Esophagus mucosa (tissue), 1 donor: ENCODE measurements at places on chromosomes 7 and 10.

DNA sequence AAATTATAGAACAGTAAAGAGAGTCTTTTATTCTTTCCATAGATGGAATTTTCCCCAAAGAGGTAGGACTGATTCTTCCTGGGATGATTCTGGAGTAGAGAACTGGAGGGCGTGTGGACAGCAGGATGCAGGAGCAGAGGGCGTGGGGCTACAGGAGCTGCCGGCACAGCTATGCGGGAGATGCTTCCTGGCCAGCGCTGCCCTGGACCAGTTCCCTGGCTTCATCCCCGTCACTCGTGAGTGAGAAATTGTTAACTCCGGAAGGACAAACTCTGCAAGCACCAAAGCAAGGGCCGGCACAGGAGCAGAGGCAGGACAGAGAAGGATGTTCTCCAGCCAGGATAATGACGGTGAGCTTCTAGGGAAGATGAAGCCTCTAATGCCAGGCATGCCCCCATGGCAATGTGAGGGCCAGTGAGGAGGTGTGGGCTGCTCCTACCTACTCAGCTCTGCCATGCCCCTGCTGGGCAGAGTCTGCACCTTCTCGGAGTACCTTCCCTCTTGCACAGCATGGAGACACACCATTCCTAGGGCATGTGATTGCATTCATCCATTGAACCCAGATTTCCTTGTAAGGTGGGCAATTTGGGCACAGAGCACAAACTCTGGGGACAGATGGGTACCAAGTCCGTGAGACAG is 760.9 kb upstream of the IGFBP3 start:
- no peak for ATAC-seq

DNA sequence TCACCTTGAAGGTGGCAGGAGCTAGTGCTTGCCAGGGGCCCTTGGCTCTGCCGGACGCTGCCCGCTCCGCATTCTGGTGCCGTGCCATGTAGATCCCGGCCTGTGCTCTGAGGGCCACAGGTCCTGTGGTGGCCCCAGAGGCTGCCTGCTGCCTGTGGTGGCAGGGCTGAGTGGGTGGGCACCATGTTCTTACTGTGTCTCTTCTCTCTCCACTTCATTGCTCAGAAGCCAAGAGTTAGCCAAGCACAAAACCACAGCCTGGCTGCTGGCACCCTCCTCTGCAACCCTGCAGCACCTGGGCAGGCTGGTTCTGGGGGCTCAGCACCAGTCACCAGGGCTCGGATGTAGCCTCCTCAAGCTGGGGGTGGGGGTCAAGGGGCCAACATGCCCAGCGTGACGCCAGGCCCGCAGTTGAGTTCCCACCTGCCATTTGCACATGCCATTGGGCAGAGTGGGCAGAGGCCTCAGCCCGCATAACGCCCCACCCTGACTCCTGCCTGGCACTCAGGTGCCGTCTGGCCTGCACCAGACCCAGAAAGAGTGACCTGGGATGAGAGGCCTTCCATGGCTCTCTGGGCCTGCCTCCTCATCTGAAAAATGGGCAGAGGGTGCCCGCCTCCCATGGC is 16.3 kb downstream of the ZMIZ1 start:
- ATAC-seq = no peak

DNA sequence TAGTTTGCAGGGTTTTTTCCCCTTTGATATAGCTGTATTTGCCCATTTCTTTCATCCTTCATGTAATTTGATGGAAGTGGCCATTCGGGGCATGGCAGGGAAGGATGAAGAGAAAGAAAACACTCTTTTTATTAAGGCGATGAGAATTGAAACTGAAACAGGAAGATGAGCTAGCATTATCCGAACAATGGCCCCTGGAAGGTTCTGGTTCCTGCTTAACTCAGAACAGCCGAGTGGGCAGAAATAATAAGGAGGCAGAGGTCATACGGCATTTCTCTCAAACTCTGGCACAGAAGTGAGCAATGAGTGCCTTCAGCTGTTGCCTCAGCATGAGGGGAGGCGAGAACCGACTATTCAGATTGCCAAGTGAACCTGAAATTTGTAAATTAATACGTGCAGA is 113.2 kb upstream of the MYO3A start:
- ATAC-seq = no peak

DNA sequence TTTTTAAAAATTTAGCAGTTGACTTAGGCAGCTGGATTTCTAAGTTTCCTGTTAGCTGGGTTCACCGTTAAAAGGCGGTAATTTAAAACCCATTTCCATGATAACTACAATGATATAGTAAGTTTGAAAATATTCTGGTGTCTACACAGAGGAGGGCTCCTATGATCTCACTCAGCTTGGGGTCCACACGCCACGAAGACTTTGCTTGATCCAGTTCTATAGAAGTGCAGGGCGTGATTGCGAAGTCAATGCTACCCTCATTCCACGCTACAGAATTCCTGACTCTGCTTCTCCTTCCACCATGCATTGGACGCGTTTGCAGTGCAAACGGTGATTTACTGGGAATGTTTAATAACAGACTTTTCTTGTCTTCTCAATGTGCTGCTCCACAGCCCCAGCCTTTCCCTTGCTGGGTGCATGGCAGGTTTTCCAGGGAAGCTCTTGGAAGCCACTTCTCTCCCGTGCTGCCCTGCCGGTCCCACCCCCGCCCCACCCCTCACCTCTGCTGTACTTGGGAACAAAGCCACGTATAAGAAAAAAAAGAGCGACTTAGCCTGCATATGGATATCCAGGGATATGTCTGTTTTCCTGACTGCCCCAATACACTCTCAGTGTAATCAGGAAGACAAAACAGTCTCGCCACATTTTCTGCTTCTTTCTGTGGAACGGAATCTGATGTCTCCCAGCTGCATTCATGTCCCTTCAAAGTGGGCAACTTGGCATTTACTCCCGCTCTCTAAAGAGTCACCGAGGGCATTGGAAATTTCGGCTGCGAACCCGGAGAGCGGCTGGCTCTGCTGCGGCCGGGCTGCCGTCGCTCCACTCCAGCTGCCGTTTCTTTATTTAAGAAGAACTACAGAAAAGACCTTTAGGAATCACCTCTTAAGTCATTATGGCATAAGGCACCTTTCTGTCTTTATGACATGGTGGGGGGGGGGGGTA is 434.4 kb upstream of the MGMT start:
- no peak for ATAC-seq

- no peak for ATAC-seq
Observed at GRCh38 chr7:106316947-106317346, 32.2 kb upstream of the NAMPT start.

GRCh38 chr7:32262315-32262714 is 192.1 kb upstream of the PDE1C start:
- no peak for ATAC-seq

DNA sequence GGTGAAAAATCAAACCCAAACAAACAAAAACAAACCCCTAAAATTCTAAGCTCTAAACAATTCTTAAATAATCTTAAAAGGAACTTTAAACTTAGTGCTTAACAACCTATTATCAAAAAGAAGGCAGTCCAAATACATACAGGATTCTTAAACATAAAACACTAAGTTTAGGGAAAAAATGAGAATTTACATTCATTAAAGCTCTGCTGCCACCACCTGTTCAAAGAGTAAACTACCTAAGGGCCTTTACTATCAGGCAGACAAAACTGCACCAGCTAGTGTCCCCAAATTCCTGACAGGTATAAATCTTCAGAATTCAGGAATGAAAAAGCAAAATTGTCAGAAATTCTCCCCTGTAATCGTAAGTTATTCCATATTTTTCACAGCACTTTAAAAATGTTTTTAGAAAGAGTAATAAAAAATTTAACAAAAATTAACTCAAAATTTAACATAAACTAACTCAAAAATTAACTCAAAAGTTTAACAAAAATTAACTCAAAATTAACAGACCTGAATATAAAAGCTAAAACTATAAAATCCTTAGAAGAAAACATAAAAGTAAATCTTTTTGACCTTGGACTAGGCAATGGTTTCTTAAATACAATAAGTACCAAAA is 55.1 kb downstream of the PDZD8 start:
- no peak for ATAC-seq
